ENCODE measurements at places on chromosomes 11 and 22.
A peak's percentile ranks its signal among the peaks of the same experiment; 100 is the strongest.

GRCh38 chr11:92246630-92247029, 22.0 kb downstream of the FAT3 start:
- no peak for DNase-seq

GRCh38 chr11:125100136-125100535, 11.3 kb downstream of the TMEM218 start:
- no peak for DNase-seq

DNA sequence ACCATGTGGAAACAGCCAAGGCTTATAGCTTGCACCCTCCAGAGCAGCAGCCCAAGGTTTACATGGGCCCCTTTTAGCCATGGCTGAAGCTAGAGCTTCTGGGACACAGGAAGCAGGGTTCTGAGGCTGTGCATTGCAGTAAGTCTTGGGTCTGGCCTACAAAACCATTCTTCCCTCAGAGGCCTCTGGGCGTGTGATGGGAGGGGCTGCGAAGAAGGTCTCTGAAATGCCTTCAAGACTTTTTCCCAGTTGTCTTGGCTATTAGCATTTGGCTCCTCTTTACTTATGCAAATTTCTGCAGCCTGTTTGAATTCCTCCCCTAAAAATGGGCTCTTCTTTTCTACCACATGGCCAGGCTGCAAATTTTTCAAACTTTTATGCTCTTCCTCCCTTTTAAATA, 109.5 kb downstream of the BBOX1 start:
- DNase-seq, result no peak

GRCh38 chr22:42621505-42622002, 6.9 kb upstream of the POLDIP3 start:
- peak; percentile 45 for DNase-seq

- DNase-seq, result no peak
Observed at GRCh38 chr22:46229701-46230100, 20.4 kb downstream of the CDPF1 start.

DNA sequence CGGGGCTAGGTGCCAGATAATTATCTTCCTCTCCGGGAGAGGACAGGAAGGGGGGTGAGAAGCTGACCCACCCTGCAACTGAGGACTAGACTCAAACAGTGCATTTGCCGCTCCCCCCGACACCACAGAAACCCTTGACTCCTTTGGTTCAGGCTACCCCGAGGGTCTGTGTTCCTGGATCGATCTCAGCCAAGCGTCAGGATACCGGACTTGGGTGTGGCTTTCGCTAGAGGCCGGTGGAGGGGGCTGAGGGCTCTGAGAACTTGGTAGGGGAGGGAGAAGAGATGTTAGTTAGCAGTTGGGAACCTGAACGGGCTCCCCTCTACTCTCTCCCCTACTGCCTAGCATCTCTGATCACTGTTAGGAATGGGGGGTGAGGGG, 840 bp downstream of the SEZ6L start:
- DNase-seq, result no peak

DNA sequence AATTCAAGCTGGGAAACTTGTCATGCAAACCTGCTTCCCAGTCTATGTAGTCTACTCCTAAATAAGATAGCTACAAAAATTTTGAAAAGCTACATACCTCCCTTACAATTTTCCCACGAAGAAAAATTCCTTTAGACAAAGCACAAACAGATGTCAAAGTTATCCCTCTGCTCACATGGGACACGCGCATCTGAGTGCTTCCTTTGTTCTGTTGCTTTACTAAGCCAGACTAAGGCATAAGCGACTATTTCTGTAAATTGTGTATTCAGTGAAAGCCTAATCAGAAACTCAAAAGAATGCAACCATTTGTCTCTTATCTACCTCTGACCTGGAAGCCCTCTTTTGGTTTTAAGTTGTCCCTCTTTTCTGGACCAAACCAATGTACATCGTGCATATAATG, 583.7 kb upstream of the B3GAT1 start:
- no peak for DNase-seq

GRCh38 chr11:61499816-61500491, 8.6 kb upstream of the LRRC10B start:
- no peak for DNase-seq

- no peak for DNase-seq
Observed at GRCh38 chr22:19480173-19480568, 451 bp downstream of the CDC45 start.

DNA sequence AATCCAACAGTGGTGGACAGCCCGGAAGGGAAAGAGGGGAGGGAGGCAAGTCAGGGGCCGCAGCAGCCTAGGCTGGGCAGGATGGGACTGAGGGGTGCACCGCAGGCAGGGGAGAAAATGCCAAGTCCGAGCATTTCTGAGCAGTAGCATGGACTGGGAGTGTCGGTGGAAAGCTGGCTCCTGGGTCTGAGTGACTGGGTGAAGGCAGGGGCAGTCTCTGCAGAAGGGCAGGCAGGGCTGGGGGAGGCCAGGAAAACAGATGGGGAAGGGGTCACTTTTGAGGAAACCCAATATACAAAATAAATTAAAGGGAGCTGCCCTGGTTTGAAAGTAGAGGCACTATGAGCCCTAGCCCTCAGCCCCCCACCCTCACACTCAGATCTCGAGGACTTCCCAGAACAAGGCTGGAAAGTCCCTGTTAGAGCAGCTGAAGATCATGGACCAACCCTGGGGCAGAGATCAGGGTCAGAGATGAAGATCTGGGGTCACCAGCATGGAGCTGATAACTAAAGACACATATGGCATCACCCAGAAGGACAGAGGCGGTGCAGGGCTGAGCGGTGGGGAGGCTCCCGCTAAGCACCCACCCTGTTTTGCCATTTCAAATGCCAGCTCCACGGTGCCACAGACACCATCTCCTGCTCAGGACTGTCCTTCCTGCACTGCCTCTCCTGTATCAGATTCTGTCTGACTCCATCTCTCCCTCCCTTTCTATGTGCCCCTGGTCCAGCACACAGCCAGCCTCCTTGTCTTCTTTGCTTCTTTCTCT, 32.4 kb upstream of the ETS1 start:
- DNase-seq, result no peak

GRCh38 chr11:131425285-131425684, 54.9 kb downstream of the NTM start:
- DNase-seq, result no peak

GRCh38 chr22:23384431-23384830, 195.7 kb downstream of the IGLL1 start:
- no peak for DNase-seq

DNA sequence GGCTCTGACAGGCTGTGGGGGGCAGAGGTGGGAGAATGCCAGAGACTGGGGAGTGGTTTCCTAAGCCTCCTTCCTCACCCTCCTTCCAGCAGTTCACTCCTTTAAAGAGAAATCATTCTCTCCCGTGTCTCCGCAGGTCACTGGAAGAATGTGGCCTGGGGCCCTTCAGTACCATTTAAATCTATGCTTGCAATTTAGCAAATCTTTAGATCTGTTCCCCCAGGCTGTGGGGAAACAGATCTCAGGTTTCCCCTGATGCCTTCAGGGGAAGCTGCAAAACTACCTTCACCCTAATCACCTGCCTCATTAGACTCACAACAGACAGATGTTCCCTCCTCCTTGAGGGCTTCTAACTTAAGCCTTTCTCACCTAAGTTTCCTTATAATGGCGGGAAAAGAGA, 55.3 kb downstream of the KIRREL3 start:
- no peak for DNase-seq

- no peak for DNase-seq
Observed at GRCh38 chr22:23790819-23791737, 4.3 kb downstream of the SMARCB1 start.

- DNase-seq, result no peak
Observed at GRCh38 chr11:1461826-1462697, 24.5 kb downstream of the MOB2 start.

- no peak for DNase-seq
Observed at GRCh38 chr11:134661660-134662059, 249.6 kb upstream of the B3GAT1 start.

GRCh38 chr11:92295175-92296137, 70.8 kb downstream of the FAT3 start:
- no peak for DNase-seq

- DNase-seq, result peak; percentile 79
Observed at GRCh38 chr11:2443881-2444820, at the start of gene TRPM5. TSS of gene TRPM5 (minus strand) at chr11:2444514. CDS start at chr11:2423036, 21,478 bp downstream.

GRCh38 chr11:86497310-86497709, 122.6 kb downstream of the CCDC81 start:
- no peak for DNase-seq

DNA sequence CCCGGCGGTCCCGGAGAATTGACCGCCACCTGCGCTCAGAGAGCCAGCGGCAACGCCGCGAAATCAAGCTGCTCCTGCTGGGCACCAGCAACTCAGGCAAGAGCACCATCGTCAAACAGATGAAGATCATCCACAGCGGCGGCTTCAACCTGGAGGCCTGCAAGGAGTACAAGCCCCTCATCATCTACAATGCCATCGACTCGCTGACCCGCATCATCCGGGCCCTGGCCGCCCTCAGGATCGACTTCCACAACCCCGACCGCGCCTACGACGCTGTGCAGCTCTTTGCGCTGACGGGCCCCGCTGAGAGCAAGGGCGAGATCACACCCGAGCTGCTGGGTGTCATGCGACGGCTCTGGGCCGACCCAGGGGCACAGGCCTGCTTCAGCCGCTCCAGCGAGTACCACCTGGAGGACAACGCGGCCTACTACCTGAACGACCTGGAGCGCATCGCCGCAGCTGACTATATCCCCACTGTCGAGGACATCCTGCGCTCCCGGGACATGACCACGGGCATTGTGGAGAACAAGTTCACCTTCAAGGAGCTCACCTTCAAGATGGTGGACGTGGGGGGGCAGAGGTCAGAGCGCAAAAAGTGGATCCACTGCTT, 25.5 kb downstream of the GNAZ start:
- no peak for DNase-seq

GRCh38 chr11:112280268-112281126, 19.8 kb upstream of the PLET1 start:
- peak; percentile 45 for DNase-seq

DNA sequence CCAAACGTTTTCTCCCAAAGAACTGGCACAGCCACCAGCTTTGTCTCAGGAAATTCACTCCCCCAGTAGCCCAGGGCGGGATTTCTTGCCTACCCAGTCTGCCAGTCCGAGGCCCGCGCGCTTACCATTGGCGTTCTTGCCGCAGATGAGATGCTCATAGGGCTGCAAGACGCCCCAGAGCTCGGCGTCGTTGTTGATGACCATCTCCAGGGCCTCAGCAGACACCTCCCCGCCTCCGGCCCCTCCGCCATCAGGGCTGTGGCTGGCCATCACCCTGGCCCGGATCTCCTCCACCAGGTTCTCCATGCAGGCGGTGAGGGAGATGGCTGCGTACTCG, 1.3 kb downstream of the ABTB2 start:
- DNase-seq, result no peak

DNA sequence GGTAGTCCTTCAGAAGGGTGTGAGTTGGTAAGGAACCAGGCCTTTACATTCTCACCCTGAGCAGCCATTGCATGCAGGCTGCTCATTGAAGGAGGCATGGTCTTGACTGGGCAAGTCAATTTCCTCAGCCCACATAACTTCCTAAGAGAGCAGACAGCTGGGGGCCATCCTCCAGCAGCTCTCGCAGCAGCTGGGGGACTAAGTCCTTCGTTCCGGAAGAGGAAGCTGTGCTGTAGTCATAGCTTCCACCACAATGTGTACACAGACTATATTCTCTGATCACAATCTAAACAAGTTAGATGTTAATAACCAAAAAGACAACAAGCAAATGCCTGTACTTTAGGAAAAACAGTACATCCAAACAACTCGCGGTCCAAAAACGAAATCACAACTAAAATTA, 30.1 kb upstream of the MPPED1 start:
- no peak for DNase-seq

DNA sequence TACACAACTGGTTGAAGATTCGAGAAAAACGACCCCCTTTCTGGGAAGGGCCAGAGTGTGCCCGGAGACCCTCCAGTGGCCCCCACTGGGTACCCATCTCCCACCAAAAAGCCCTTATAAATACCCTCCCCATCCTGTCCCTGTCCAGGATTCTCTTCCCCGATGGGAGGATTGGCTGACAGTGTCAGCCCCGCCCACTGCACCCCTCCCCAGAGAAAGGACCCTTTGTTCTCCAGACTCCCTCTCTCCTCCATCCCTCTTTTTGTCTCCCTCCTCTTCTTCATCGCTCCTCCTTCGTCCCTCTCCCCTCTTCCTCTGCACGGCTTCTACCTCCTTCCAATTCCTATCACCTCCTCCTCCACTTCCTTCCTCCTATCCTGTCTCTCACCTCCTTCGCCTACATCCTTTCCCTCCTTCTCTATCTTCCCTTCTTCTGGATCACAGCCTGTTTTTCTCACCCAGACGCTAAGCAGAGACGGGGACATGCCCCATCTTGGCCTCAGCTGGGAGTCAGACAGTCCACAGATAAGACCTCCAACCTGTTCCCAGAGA, 13.3 kb upstream of the MEN1 start:
- DNase-seq, result no peak

GRCh38 chr11:72652873-72653630, 21.2 kb downstream of the PDE2A start:
- no peak for DNase-seq

GRCh38 chr11:58830673-58831301, 13.7 kb downstream of the GLYATL2 start:
- DNase-seq, result no peak

DNA sequence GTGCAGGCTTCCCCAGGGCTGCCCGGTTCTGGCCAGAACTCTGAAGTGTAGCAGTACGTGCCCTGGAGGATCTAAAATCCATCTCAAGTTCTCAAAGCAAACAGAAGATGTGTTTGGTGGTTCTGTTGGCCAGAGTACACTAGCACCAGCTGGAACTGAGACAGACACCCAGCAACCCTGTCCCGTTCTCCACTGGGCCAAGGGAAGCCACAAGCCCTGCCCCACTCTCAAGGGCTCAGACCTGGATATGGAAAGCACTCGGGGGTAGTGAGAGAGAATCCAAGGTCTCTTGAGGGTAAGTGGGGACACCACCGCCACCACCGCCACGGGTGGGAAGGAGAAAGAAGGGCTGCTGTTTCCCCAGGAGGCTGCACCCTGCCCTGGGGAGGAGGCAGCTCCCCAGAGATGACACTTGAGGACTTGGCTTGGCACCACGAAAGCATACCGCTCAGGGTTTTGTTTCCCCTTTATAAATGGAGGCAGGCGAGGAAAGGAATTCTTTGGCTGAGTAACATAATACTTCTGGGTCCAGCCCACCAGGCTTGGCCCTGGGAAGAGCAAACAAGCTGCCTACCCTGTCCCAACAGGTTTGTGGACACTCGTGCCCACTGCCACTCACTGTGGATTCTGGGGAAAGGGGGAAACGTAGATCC, 56.1 kb upstream of the POU2AF1 start:
- no peak for DNase-seq

- no peak for DNase-seq
Observed at GRCh38 chr11:104113541-104113940, 50.4 kb downstream of the PDGFD start.

GRCh38 chr11:108961095-108961494, 296.2 kb downstream of the DDX10 start:
- DNase-seq, result no peak

DNA sequence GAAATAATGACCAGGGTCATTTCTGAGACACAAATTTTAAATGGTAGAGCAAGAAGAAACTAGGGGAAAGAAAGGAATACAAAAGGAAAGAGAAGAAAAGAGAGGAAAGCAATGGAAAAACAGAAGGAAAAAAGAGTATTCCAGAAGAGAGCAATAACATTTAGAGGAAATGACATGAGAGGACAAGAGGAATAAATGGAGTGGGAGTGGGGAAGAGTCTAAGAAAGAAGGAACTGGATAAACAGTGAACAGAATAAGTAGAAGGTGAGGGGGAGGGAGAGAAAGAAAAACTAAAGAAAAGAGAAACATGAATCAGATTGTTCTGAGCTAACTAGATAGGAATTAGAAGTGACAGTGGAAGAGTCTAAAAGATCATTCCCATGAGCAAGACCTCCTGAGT, 28.4 kb downstream of the PRDM10 start:
- DNase-seq, result no peak

- DNase-seq, result peak; percentile 32
Observed at GRCh38 chr22:36160499-36160942, at the start of gene APOL3. TSS of gene APOL3 (minus strand) at chr22:36160755. CDS start at chr22:36149055, 11,700 bp downstream.

Data from T-helper 9 cell (primary cell).